Activated T-cell treated with anti-CD3 and anti-CD28 coated beads for 48 hours (primary cell): ENCODE measurements at places on chromosomes 5 and 9.

GRCh38 chr5:137667341-137667740 is 68.5 kb downstream of the KLHL3 start:
- no peak for DNase-seq

- no peak for DNase-seq
These were observed 6.1 kb downstream of the NRG2 start for GRCh38 chr5:140037012-140037411.

DNA sequence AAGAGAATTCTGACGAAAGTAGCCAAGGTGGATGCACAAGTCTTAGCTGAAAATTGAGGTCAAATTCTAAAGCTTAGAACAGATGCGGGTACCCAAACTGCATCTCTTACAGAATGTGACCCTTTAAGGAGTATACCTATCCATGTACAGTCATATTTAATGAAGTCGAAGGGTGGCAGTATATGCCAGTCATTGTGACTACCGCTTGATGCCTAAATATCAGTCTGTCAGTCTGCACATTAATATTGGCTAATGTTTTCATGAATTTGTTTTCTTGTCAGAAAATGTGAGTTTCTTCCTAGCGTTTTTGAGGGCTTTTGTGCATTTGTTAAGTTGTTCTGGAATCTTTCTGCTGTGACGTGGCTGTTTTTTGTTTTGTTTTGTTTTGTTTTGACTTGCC is 264.5 kb upstream of the ELAVL2 start:
- DNase-seq = no peak

GRCh38 chr5:41368158-41368557 is 142.2 kb downstream of the PLCXD3 start:
- no peak for DNase-seq

- DNase-seq = peak; percentile 21
These were observed 117.4 kb upstream of the ELL2 start for GRCh38 chr5:96079075-96079474.

DNA sequence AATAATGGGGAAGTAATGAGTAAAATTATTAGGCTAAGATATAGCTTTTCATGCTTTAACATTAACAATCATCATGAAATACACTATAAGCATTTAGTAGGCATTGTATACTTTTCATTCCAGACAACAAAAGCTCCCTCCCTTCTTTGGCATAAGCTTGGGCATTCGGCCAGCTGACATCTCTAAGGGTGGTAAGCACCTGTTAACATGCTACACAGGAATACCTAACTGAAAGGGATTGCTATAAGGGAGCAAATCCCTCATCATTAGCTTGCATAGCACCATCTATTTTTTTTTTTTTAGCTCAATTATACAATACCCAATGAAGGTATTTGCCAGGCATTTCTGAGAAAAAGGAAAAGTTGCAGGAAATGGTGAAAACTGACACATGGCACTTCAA is 16.6 kb downstream of the STRBP start:
- no peak for DNase-seq

DNA sequence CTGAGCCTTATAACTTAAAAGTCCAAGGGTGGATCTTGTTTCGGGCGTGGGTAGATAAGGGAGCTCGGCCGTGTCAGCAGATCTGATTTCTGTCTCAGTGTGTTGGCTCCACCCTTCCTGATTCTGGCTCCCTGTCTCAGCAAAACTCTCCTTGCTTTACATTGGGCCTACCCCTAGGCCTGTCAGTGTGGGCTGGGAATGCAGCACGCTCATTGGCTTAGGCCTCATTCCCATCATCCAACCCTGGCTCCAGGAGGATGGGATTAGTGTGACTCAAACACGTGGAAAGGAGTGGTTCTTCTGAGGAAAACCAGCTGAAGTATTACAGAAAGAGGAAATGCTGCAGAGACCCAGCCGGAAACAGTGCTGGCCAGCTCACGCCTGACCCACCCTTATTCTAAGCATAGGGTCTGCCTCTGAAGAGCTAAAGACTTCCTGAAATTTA is 59.9 kb downstream of the ZFAND5 start:
- DNase-seq = no peak

GRCh38 chr5:25944786-25945185 is 1093.6 kb downstream of the CDH9 start:
- DNase-seq = no peak

- no peak for DNase-seq
These were observed 145.3 kb downstream of the PLK2 start for GRCh38 chr5:58314356-58315210.

- DNase-seq = no peak
These were observed 37.1 kb upstream of the RAPGEF6 start for GRCh38 chr5:131671994-131672655.

GRCh38 chr5:170805666-170806065 is 22.1 kb downstream of the GABRP start:
- DNase-seq = no peak

- no peak for DNase-seq
These were observed 62.4 kb downstream of the MAT2B start for GRCh38 chr5:163567811-163568210.

- DNase-seq = peak; percentile 32
These were observed 32.1 kb downstream of the USP20 start for GRCh38 chr9:129867136-129868022.

DNA sequence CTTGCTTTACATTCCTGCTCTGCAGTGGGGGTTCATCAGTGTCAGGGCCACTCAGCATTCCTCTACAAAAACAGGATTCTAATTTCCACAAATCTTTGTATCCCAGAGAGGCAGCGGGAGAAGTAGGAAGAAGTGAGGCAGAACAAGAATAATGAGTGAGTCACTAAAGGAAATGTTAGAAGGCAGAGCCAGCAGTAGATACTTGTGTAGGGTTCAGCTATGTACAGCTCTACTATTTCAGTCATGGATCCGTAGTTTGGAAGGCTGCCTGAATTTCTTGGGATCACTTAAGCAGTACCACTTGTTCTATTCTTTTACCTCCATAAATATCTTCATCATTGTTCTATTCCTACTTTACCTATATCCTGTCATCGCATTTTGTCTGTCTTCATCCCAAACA is 246.3 kb upstream of the TLE4 start:
- DNase-seq = no peak

DNA sequence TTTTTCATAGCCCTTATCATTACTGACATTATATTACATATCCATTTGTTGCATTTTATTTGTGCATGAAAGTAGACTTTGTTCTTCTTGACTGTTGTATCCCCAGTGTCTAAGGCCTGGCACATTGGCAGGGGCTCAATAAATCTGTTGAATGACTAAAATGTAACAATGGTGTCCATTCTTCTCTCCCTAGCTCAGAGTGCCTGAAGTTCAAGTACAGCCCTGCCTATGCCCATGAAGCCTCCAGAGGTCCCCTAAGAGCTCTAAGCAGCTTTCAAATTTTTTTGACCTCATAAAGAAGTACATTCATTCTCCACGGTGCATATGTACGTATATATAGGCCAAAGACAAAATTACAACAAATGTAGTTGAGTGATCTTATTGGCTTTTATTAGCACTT is 4.2 kb upstream of the BSPRY start:
- DNase-seq = no peak

- DNase-seq = no peak
These were observed 4.1 kb downstream of the ISOC1 start for GRCh38 chr5:129098488-129099183.

- DNase-seq = no peak
These were observed 43.5 kb downstream of the DMAC1 start for GRCh38 chr9:7756088-7756487.

- no peak for DNase-seq
These were observed 32.0 kb upstream of the TMED7 start for GRCh38 chr5:115657881-115658233.

- DNase-seq = peak; percentile 21
These were observed 51.9 kb upstream of the PIP5K1B start for GRCh38 chr9:68653141-68653595.

- no peak for DNase-seq
These were observed 69.4 kb downstream of the C9orf50 start for GRCh38 chr9:129551393-129551973.

DNA sequence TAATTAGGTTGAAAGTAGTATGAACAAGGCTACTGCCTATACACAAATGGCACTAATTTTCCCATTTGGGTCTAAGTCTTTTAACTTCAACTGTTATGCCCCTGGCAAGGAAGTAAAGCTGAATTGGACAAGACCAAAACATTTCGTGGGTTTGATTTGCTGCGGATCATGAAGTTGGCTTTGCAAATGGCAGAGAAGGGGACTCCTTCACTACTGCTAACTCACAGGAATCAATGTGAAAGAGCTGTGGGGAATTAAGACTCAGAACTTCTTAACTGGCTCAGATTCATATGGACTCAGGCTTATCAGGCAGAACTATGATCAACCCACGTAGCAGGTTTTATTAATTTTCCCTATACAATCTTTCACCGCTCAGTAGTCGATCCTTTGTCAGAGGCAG is 73.8 kb upstream of the IFNE start:
- no peak for DNase-seq

DNA sequence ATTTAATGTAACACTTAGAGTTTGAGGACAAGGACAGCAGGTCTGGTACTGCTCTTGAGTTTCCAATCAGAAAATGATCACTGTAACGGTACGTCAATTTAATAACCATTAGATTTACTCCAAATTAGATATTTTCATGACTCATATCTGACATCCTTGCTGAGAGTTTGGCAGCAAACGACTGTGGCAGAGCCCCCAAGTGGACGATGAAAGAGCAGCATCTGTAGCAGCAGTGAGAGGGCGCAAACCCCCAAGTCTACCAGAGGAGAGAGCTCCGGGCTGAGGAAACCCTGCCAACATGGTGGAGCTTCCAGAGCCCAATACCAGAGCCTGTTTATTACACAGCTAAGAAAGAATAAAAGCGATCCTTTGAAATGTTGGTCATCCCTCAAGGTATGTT is 73.2 kb upstream of the EPB41L4A start:
- DNase-seq = peak; percentile 12

DNA sequence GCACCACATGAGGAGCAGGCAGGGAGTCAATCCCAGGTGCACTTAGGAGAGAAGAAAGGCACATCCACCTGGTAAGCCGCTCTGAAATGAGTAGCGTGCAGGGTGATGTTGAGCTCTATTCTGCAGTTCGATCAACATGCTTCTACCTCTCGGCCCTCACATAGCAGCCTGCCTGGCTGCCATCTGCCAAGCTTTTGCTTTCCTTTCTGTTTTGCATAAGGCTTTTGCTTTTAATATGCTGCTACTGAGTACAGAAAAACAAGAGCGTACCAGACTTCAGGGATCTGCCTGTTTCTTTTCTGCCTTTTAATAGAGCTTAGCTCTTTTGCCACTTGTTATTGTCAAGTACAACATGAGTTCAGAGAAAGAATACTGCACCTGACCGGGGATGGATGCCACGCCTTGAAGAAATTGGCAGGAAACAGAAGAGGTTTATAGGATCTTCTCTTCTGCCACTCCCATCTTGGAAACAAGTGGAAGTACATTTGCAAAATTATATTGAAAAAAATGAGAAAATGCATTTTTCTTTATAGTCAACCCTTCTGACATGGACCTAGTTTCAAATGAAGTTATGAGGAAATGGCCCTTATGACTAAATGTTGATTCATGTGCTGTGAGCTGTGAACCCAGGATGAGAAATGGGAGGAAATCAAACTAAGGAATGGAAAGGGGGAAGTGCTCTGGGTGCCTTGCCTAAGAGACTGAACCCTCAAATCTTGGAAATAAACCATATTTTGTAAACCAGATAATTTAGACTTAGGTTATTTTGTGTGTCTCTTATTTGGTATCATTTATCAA is 4.0 kb upstream of the FCHO2 start:
- no peak for DNase-seq

DNA sequence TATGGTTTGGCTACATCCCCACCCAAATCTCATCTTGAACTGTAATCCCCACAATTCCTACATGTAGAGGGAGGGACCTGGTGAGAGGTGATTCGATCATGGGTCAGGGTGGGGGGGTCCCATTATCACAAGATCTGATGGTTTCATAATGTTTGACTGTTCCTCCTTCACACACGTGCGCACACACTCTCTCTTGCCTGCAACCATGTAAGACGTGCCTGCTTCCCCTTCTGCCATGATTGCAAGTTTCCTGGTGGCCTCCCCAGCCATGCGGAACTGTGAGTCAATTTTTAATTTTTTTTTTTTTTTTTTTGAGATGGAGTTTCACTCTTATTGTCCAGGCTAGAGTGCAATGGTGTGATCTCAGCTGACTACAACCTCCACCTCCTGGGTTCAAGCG is 27.0 kb downstream of the FAM169A start:
- DNase-seq = no peak

DNA sequence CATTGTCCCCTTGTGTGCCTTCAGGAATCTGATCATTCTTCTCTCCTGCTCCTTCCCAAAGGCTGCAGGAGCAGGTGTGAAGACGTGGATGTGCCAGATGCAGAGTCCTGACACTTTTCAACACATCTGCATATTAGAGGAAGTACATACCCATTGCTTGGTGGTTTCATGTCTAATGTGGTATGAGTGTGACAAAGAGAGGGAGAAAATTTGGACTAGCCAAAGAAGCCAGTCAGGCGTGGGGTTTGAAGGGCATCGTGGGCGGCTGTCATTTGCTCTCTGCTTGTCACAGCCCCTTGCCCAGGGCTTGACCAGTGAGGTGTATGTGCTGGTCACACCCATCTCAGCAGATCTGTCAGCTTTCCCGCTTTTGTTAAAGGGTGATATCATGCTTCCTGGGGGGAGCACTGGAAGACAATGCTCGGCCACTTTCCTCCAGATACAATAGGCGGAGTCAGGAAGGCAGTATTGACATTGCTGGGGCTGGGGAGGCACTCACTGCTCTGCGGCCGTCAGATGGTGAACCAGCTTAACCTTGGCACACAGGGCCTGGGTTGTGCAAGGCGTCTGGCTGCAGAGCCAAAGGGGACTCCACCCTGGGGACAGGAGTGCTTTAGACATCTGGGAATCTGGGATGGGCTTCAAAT is 8.6 kb downstream of the TEK start:
- DNase-seq = no peak

DNA sequence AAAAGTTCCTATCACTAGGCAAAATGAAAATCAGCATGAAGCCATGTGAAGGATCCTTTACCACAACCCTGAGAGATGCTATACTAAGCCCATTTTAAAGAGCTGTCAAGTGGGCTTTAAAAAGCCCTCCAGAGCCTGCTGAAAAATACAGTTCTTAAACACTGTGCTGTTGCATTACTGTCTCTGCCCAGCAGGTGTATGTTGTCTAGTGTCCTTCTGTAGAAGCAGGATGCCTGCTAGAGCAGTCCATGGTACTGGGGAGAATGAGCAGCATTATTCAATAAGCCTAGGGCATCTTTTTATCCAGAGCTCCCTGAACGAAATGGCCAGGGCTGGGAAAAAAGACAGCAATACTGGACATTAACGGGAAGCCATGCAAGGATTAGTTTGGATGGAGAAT is 126.2 kb upstream of the PLCXD3 start:
- DNase-seq = no peak

- no peak for DNase-seq
These were observed 348.7 kb upstream of the GRIN3A start for GRCh38 chr9:102087141-102087540.
